Astrocyte of the cerebellum (primary cell): ENCODE measurements at places on chromosomes 2 and 18.

- DNase-seq = no peak
These were observed 578.6 kb upstream of the CHAC2 start for GRCh38 chr2:53188851-53189510.

DNA sequence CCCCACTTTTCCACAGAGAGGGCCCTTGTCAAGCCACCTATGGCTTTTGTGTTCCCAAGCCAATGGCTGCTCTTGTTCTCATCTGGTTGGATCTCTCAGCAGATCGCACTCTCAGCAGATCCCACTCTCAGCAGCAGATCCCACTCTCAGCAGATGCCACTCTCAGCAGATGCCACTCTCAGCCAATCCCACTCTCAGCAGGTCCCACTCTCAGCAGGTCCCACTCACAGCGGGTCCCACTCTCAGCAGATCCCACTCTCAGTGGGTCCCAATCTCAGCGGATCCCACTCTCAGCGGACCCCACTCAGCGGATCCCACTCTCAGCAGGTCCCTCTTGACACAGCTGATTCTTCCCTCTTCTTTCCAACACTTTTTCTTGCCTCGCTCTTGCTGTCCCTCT is 59.3 kb upstream of the MGAT4A start:
- DNase-seq = no peak

DNA sequence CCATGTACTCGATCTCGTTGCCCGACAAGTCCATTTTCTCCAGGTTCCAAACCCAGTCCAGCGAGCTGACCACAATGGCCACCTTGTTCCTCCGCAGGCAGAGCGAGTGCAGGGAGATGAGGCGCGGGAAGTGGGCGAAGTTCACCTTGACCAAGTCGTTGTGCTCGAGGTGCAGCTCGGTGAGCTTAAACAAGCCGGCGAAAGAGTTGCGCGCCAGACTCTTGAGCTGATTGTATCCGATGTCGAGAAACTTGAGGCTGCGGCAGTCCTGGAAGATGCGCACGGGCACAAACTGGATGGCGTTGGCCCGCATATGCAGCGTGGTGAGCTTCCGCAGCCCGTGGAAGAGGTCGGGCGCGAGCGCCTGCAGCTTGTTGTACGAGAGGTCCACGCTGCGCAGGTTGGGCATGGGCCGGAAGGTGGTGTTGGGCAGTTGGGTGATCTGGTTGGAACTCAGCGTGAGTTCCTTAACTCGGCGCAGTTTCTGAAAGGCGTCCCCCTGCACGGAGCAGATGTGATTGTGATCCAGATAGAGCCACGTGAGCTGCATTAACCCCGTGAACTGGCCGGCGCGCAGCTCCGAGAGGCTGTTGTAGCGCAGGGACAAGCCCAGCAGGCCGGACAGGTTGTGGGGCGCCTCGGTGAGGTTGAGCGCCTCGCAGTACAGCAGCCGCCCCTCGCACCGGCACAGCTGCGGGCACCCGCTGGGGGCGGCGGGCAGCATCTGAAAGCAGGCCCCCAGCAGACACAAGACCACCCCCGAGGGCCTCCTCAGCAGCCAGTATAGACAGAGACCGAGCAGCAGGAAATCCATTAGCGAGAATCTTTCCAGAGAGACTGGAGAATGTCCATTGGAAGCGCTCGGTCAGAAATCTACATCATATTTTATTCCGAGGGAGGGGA is 1.3 kb downstream of the LRRTM1 start:
- DNase-seq = no peak

DNA sequence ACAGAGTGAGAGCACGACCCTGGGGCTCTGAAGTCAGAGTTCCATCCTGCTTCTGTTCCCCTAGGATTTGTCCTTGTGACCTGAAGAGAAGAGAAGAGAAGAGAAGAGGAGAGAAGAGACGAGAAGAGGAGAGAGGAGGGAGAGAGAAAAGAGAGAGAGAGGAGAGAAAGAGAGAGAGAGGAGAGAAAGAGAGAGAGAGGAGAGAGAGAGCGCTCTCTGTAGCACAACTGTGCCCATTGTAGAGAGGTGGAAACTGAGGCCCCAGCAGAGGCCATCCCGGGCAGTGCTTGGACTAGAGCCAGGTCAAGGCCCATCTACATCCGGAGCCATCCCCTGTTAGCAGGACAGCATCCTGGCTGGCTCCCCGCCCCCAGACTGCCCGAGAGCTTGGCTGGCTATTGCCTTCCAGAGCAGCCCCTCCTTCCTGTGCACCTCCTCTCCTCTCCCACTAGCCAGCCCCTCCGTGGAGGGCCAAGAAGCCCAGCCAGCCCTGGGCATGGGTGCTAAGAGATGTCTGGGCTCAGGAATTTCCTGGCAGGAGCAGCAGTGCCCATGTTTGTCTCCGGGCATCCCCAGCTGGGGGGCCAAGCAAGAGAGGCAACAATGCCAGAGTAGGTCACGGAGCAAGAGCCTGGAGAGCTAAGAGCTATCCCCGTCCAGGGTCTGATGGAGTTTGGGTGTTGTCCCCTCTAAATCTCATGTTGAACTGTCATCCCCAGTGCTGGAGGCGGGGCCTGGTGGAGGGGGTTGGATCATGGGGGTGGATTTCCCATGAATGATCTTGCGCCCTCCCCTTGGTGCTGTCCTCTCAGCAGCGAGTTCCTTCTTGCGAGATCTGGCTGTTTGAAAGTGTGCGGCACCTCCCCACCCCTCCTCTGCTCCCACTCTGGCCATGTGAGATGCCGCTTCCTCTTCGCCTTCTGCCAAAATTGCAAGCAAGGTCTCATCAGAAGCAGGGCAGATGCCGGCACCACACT is 18.2 kb upstream of the GPR55 start:
- no peak for DNase-seq

DNA sequence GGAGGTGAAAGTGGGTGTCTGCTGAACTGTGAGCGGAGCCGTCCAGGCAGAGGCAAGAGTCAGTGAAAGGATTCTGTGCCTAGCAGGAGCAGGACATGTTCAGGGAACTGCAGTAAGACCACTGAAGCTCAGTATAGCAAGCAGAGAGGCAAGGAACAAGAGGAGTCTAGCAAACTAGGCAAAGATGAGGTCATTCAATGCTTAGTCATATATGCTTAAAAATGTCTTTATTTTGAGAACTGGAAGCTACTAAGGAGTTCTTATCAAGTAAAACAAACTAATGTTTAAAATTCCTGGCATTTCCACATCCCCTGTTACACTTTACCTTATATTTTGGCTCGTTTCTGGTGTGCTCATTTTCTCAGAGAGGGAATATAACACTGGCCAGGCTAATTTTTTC is 913.4 kb downstream of the CBLN2 start:
- no peak for DNase-seq

GRCh38 chr2:59713577-59713976 is 839.9 kb downstream of the BCL11A start:
- DNase-seq = no peak

- DNase-seq = no peak
These were observed 47.7 kb upstream of the POMC start for GRCh38 chr2:25215948-25216679.

- DNase-seq = no peak
These were observed 45.6 kb upstream of the GALNT3 start for GRCh38 chr2:165839610-165840009.

GRCh38 chr18:63951302-63951705 is 2.2 kb downstream of the HMSD start:
- peak; percentile 29 for DNase-seq

GRCh38 chr2:240463274-240463865 is 27.9 kb downstream of the GPC1 start:
- no peak for DNase-seq

DNA sequence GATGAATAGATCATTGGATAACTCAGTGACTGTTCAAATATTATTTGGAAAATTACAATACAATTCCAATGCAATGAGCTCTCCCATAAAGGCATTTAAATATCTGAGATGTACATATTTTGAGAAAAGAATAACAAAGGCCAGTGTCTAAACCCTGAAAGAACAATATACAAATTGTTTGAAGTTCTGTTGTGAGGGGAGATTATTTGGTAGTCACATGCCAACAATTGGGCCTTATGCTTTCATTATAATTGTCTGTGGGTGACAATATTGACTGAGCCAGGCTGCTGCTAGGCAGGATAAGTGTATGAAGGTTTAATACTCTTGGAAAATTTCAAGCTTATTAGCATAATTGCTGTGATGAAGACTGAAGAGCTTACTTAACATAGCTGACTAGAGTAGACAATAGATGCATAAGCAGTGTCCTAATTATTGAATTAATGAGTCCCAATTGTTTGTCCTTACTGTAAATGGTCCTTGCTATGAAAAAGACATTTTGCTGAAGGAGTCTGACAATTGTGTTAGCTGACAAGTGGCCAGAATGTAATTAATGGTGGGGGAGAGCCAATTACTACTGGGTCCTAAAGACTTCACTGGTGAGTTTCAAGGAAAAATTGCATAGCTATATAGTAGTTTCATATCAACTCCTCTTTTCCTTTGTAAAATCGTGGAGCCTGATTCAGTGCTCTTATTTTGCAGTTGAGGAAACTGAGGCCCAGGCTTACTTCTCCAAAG is 5.0 kb upstream of the SMAD2 start:
- DNase-seq = no peak

DNA sequence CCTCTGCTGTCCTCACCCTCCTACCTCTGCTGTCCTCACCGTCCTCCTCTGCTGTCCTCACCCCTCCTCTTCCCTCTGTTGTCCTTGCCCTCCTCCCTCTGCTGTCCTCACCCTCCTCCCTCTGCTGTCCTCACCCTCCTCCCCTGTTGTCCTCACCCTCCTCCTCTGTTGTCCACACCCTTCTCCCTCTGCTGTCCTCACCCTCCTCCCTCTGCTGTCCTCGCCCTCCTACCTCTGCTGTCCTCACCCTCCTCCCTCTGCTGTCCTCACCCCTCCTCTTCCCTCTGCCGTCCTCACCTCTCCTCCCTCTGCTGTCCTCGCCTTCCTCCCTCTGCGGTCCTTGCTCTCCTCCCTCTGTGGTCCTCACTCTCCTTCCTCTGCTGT is 11.8 kb downstream of the GAD1 start:
- DNase-seq = no peak

DNA sequence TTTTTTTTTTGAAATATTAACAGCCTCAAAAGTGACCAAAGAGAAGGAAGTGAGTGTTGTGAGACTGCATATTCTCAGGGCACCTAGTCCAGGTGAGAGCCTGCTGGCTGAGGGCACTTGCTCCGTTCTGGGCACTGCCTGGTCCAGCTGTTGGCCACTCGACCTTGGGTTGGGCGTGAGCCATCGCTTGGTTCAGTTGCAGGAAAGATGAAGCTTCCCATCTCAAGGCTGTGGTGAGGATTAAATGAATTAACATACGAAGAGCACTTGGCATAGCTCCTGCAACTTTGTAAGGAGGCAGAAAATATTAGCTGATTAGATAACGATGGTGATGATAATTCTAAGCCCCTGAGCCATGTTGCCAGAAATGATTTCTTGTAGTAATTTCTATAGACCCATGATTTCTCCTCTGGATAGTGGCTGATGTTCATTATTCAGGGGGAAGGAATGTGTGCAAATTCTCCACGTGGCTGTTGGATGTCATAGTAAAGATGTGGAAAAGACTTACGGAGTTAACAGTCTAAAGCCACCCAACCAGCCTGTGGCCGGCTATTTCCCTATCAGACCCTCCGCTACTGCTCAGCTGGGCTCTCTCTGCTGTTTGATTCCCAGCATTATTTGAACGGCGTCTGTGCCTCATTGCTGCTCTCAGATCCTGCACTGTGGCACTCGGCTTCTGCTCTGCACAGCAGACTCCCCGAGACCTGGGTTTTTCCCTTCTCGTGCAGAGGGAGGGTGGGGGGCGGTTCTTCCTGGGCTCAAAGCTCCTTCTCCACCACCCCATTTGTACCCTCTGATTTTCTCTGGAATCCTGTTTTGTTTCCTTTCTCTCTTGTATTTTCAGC is 221.1 kb downstream of the GALR1 start:
- DNase-seq = no peak

DNA sequence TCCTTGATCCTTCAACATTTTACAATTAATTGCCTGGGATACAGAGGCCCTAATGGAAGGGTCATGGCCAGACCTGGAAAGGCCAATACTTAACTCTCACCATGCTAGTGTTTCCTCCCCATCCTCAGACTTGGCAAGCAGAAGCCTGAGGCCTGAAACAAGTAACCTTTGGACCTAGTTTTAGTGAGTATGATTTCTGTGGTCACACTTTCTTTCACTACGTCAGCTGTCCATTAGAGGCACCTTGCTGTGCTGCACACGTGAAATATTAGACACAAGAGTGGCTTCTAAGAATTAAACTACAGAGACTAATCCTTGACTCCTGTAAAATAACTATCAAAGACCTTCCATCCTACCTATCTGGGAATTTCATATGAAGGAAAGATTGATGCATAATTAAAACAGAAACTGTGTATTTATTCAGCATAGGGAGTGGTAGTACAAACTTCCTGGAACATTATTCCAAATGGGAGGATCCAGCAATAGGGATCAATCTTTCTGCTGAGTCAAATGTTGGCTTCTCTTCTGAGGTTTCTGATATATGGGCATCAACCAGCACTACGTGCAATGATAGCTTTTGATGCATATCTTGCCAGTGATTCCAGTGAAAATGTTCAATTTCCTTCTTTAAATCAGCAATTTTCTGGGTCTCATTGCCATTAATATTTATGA is 249.7 kb downstream of the IKZF2 start:
- no peak for DNase-seq

GRCh38 chr2:215883799-215884198 is 129.6 kb downstream of the MREG start:
- DNase-seq = no peak

DNA sequence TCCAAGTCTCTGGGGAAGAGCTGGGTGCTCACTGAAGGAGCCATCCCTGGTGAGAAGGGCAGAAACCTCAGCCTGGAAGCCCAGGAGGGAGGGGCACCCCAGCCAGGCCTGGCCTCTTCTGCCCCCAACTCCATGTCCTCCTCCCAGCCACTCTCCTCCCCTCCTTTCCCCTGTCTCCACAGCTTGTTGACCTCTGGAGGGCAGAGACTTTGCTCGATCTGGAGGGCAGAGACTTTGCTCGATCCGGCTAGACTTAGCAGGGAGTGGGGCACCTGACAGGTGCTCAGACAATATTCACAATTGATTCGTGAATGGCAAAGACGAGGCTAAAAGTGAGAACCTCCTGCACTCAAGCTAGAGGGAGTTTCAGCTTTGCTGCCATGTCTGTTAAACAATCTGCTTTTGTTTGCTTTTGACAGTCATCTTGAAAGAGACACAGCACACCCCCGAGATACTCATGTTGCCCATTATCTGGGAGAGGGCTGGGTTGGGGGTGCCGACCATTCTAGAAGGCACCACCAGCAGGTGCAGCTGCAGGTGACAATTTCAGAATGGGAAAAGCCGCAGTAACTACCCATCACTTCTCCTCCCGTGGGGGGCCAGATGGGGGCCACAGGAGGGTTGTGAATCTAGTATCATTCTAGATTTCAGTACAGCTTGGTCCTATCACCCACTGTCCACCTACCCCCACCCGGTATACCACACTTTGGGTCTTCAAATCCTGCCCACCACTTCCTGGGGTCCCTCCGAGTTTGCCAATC is 54.8 kb downstream of the DNMT3A start:
- DNase-seq = no peak

GRCh38 chr2:171390941-171391516 is 42.8 kb downstream of the METTL8 start:
- peak; percentile 65 for DNase-seq
